ENCODE measurements at places on chromosomes 1 and 21.
A peak's percentile ranks its signal among the peaks of the same experiment; 100 is the strongest.

DNA sequence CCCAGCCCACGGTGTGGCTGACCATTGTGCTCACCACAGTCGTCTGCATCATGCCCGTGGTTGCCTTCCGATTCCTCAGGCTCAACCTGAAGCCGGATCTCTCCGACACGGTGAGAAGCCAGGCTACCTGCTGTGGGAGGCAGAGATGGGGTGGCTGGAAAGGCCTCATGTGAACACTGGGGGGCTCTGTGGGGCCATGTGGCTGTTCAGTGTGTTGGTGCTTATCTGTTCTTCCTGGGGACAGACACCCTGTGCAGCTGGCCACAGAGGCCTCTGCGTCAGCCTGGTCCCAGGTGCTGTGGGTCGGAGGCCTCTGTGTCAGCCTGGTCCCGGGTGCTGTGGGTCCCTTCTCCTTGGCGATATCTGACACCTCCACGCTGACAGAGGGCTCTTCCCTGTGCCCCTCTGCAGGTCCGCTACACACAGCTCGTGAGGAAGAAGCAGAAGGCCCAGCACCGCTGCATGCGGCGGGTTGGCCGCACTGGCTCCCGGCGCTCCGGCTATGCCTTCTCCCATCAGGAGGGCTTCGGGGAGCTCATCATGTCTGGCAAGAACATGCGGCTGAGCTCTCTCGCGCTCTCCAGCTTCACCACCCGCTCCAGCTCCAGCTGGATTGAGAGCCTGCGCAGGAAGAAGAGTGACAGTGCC is 23.2 kb downstream of the ATP8B2 start:
- DNase-seq: no peak

- no peak for DNase-seq
Measured at GRCh38 chr1:180930687-180931086, 18.0 kb downstream of the KIAA1614 start.

DNA sequence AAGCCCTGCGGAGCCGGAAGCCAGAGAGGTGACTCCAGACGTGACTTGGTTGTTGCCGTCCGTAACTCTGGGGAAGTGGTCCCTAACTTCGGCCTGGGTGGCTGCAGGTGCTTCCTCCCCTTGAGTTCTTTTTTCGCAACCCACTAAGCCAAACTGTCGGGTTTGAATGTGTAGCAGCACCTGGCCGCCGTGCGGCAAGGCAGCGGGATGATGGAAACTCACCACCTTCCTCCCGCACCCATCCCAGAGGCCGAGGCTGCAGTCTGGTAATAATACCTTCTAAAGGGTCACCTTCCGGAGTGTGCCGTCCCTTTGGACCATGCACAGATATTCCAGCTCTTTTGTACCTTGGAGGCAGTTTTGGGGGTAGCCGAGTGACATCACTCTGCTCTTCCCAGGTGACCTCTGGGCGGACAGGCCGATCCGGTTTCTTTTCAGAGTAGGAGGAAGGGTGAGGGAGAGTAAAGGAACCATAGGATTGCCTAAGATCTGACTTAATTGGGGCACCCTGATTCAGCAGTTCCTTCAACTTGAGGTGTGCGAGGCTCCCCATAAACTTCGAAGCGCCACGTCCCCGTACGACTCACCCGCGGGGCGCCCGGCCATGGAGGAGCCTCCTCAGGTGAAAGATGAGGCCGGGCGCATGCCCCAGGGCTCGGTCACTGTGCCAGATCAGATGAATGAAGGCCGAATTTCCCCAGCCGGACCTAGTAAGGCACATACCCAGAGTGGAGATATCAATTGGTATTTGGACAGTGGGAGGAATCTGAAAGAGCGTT is 1.0 kb downstream of the KCNK1 start:
- no peak for DNase-seq

- no peak for DNase-seq
Measured at GRCh38 chr1:204782118-204782700, 88.5 kb upstream of the NFASC start.

GRCh38 chr1:64969305-64970046 is 3.1 kb upstream of the JAK1 start:
- no peak for DNase-seq

GRCh38 chr1:1068517-1069055 is 5.5 kb downstream of the RNF223 start:
- no peak for DNase-seq

GRCh38 chr1:6024376-6024775 is 21.3 kb upstream of the KCNAB2 start:
- no peak for DNase-seq

DNA sequence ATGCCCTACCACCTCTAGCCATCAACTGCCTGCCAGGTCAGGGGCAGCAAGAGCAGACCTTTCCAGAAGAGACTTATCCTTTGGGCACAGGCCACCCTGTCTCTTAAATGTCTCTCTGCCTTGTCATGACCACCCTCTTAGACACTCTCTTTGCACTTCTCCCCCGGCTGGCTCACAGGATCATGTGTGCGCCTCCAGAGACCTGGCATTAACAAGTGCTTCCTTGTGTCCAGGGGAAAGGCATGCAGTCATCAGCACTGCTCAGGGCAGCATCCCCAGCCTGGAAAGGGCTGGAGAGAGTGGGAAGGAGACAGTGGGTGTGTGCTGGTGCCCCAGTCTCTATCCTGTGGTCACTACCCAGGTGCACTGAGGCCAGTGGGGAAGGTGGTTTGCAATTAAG is 85.2 kb upstream of the TLR5 start:
- DNase-seq: no peak

- DNase-seq: no peak
Measured at GRCh38 chr1:12566484-12567287, 51.3 kb downstream of the DHRS3 start.

- DNase-seq: no peak
Measured at GRCh38 chr1:245240648-245241165, 85.9 kb downstream of the KIF26B start.

GRCh38 chr21:44872323-44872648 is 1.2 kb downstream of the PTTG1IP start:
- DNase-seq: no peak

- DNase-seq: no peak
Measured at GRCh38 chr1:67582625-67583461, 102.2 kb upstream of the GADD45A start.

DNA sequence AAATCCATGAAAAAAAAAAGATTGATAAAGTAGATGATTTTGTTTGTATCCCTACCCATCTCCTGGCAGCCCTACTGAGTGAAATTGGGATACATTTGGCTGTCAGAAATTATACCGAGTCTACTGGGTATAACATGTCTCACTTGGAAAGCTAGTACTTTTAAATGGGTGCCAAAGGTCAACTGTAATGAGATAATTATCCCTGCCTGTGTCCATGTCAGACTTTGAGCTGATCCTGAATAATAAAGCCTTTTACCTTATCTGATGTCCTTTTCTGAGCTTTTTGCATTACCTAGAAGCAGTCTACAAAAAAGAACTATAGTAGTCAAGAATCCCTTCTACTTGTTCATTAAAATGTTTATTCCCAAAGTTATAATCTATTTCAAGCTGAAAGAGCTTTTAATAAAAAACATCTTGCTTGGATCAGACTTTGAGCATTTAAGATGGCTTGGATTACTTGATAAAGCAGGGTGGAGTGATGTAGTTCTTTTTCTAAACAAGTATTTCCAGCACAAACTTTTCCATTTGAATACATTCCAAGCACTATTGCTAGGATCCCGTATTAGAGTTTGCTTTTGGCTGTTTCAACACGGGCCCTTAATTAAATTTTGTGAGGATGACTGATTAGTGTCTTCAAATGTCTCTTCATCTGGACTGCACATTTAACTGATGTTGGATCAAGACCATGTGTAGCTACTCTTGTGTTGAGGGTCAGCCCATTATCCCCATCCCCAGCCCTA is 69.2 kb downstream of the DTL start:
- no peak for DNase-seq

- DNase-seq: no peak
Measured at GRCh38 chr1:173946380-173946921, 29.3 kb upstream of the SERPINC1 start.

DNA sequence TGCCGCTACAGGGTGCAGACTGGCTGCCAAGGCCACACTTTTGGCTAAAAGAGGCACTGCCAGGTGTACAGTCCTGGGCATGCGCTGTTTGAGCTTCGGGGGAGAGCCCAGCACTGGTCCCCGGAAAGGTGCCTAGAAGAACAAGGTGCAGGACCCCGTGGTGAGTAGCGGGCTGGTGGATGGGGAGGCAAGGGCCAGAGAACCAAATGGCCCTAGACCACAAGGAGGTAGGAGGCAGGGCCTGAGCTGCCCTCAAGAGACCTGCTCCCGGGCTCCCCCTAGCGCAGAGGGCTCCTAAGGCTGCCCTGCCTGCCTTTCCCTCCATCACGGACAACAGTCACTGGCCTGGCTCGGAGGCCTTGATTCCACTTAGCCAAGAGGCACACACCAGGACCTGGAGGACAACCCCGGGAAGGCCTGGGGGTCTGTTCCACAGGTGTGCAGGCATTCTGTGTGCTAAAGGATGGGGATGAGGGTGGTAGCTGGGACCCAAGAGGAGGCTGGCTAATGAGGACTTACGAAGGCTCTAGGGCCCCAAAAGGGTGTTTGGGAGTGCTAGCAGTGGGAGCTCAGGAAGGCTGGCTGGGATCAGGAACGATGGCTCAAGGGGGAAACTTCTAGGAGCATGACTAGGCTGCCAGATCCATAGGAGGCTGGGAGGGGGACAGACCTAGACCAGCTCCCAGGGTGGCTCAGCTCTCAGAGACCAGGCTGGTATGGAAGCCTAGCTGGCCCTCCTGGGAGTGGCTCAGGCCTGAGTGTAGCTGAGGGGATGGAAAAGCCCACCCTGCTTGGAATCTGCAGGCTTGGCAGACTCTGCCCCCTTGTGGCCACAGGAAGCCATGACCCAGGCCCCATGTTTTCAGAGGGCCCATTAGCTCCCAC is 742 bp downstream of the ARTN start:
- DNase-seq: peak; percentile 50

DNA sequence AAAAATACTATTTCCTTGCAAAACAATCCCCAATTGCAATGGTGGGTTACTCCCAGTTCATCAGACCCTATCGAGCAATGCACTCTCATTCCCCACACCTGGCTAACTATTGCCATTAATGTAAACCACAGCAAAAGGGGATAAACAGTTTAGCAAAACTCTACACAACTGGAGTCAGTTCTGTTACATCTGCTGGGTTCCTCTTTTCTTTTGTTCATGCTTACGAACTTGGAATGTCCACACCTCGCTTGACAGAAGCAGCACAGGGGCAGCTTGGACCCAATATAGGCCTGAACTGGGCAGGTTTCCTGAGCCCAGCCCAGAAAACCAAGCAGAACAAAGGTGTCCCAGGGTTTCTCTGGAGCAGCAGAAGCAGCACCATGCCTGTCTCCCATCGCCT is 57.4 kb downstream of the ADSS2 start:
- DNase-seq: no peak

DNA sequence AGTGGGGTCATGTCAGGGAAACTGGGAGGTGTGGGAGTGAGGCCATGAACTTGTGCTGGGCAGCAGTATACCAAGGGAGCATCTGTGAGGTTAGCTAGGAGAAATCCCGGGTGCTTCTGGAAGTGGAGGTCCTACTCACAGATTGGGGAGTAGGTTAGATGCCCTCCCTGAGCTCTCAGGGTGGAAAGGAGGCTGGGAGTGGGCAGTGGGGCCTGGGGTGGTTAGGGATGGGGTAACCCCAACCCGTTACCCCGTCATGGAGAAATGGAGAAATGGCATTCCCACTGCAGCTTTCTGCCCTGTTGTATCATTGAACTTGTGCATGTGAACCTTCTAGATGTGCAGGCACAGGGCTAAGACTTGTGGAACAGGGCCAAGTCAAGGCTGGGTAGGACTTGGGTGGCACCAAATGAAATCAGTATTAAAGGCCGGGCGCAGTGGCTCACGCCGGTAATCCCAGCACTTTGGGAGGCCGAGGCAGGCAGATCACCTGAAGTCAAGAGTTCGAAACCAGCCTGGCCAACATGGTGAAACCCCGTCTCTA is 27.2 kb downstream of the EXOC8 start:
- DNase-seq: no peak

DNA sequence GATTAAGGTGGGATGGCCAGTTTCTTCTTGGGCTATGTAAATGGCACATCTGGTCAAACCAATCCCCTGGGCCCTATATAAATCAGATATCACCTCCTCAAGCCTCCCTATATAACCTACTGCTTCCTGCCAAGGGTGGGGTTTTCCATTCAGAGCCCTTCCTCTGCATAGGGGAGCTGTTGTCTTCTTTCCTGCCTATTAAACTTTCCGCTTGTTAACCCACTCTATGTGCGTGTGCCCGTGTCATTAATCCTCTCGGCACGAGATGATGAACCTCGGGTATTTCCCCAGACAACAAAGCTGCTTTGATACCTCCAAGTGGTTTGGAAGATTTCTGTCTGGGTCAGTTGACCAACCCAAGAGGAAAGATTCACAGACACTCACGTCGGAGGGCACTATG is 19.3 kb upstream of the SERTAD4 start:
- no peak for DNase-seq

DNA sequence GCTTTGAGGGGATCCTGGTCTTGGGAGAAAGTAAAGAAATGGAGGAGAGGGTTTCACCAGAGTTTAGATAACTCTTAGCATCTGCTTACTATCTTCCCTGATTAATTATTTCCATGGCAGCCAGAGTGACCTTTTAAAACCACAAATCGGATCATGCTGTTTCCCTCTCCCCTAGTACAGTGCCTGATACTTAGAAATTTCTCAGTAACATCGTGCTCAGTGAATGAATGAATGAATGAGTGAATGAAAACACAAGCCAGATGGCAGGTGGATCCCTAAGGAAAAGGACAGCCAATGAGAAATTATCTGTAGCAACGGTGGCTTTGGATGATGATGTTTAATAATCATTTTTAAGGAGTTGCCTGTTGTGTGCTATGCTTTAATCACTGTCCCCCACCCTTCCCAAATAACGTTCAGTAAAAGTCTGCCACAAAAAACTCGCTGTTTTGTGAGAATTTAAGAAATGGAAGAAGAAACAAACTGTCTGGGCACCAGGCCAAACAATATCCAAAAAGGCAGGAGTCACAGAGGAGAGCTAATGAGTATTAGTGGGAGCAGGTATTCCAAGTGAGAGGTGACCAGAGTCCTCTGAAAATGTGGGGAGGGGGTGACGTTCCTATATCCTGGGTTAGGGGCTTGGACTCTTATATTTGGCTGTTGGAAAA is 737 bp upstream of the SMAP2 start:
- DNase-seq: no peak

DNA sequence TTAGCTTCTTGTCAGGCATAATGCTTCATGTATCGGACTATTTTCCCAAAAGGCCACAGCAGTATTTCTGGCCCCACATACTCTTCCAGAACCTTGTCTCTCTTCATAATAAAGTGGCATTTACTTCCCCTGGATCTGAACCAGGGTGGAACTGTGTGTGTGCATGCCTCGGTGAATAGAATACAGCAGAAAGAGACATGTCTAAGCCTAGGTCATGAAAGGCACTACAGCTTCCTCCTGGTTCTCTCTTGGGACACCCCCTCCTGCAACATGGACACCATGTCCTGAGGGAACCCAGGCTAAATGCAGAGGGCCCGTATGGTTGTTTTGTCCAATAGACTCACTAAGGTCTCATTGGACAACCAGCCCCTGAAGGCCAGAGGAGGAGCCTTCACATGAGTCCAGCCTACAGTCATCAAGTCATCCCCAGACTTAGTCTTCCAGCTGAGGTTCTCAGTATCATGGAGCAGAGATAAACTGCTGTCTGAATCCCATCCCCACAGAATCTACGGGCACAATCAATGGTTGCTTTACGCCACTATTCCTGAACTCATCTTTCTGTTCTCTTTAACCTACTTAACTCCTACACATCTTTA is 35.0 kb downstream of the USP24 start:
- no peak for DNase-seq
